ENCODE measurements at places on chromosomes 11 and 22.

GRCh38 chr11:36258730-36259360 lies 30.4 kb downstream of the COMMD9 start:
- DNase-seq, result peak; percentile 10

DNA sequence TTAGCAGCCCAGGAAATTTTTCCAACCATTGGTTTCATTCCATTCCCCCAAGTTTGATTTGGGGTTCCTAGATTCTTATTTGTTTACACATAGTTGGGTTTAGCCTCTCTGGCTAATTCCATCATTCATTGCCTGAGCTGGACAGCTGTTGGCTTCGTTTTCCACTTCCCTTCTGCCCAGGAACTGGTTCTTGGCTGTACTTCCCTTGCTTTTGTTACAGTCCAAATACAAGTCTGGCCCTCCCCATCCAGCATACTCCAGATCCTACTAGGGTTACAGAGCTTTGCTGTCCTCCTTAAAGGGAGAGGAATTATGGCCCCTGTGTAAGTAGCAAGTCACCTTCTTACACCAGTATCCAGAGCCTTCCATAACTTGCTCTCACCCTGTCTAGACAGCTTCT lies 356.3 kb downstream of the FAT3 start:
- DNase-seq, result no peak

DNA sequence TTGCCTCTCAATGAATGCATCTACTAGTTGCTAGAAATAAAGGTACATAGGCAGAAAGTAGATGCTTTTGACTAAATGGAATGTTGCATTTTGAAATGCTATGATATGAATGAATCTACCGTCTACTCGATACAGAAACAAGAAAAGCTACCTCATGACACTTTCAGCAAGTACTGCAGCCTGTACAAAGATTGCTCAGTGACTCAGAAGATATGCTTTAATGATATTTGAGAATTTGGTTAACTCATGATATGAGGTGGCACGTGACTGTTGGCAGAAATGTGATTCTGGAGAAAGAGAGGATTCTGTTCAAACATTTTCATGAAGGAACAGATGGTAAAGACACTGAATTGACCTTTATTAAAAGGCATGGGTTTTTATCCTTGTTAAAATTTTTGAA lies 76.0 kb downstream of the HSD17B12 start:
- no peak for DNase-seq

DNA sequence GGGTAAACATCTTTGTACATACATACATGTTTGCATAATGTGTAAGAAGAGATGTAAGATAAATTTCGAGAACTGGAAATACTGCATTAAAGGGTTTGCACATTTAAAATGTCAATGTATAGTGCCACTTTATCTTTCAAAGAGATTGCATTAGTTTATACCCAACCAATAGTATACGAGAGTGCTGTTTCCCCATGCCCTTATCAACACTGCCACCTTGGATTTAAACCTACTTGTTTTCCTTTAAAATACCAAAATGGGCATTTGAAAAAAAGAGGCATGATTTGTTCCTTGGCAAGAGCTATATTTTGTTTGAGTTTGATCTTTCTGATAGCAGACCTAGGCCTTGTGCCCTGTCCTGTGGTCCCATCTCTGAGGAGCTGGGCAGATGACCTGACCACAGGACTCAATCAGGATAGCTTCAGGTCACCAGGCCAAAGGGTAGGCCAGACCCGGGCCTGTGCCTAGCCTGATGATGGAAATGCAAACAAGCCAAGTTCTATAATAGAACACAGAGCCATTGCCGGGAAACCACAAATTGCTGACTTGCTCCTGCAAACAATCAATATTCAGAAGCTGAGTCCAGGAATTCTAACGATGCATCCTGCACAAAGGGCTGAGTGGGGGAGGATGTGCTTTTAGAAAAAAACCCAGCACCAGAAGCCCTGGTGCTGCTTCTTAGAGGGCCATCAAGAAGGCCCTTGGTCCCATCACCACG lies 16.9 kb upstream of the ALG8 start:
- DNase-seq, result no peak

GRCh38 chr22:21457023-21457787 lies 10.0 kb upstream of the TMEM191C start:
- no peak for DNase-seq

DNA sequence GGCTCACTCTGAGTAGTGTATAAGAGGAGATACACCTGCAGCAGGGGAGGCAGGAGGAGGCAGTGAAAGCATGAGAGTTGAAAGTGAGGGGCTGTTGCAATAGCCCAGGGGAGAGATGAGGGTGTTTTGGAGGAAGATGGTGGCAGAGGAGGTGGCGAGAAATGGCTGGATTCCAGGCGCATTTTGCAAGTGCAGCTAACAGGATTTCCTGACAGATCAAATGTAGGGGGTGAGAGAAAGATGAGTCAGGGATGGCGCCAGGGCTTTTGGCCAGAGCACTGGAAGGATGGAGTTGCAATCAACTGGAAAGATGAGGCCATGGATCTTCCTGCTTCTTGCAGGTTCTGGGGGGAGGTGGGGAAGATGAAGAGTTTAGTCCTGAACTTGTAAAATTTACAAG lies 16.8 kb upstream of the TSPAN18 start:
- no peak for DNase-seq

- DNase-seq, result no peak
Observed at GRCh38 chr22:39594411-39594810, 23.9 kb downstream of the CACNA1I start.

- no peak for DNase-seq
Observed at GRCh38 chr22:21030032-21030431, 2.3 kb downstream of the SLC7A4 start.

DNA sequence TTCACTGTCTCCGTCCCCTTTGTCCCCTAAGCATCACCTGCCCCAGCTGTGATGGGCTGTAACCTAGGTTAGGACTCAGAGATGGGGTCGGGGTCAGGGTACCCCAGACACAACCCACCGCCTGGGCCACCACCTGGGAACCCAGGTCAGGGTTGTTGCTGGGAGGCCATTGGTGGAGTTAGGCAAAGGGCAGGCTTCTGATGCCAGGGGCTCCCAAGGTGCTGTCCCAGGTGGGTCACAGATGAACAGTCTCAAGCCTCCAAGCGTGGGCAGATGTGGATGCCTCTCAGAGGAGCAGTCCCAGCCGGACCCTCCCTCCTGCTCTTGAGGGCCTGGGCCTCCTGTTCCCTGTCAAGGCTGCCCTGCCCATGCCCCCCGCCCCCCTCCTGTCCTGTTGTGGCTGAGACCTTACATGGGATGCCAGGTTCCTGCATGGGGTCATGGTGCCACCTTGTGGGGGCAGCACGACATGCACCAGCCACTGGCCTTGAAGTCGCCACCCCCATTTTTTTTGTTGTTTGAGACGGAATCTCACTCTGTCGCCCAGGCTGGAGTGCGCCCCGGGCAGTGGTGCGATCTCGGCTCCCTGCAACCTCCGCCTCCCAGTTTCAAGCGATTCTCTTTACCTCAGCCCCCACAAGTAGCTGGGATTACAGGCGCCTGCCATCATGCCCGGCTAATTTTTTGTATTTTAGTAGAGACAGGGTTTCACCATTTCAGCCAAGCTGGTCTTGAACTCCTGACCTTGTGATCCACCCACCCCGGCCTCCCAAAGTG lies 12.1 kb downstream of the GATD1 start:
- DNase-seq, result no peak

DNA sequence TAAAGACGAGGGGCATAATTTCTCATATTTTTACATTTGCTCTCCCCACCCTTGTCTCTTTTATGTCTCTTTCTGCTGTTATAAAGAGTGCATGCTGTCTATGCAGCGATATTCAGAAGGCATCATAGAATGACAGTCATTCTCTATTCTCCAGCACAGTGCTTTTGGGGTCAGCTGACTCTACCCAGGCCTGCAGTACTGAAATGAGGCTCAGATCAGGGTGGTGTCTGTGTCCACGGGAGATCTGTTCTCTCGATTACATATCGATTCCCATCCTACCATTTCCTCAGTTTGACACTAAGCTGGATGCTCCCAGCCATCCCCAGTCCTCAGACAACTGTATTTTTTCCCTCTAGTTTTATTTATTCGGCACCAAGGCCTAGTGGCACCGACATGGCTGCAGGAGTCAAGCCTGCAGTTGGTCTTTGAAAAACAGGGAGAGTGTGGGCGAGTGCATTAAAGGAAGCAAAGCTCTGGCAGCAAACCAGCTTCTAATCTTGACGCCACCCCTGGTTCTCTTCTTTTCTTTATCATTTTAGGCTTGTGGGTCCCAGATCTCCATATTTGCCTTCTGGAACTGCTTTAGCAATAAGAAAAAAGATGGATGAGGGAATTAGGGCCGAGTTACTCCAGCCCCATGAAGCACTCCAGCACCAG lies 71.6 kb upstream of the PICALM start:
- no peak for DNase-seq

GRCh38 chr11:134818516-134818915 lies 406.5 kb upstream of the B3GAT1 start:
- DNase-seq, result no peak

GRCh38 chr22:25148149-25148691 lies 51.4 kb upstream of the CRYBB3 start:
- DNase-seq, result no peak

DNA sequence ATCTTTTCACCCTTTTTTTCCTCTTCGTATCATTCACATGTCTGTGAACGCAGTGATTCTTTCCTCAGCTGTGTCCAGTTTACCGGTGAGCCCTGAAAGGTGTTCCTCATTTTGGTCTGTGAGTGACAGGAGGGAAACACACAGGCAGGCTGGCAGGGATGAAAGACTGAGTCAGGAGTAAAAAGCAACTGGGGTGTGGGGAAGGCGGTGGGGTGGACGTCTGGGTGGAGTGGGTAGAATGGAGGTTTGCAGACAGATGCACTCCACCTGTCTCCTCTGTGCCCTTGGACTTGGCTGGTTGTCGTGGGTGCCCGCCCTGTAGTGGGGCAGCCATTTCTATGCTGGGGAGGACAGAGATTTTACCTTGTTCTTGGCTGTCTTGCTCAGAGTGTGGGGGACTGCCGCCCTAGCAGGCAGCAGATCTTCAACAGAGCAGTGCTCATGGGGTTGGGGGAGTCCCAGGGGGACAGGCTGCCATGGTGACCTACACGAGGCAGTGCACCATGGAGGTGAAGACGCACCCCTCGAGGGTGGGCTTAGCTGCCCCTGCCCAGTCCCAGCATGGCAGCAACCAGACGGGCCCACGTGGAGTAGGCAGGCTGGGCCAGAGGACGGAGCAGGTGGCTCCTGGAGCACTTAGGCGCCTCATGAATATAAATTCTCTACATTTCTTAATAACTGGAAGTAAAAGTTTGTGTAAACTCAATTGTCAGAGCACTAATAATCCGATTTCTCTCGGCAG lies 603.7 kb downstream of the TBC1D22A start:
- no peak for DNase-seq

GRCh38 chr11:587546-587945 lies 11.3 kb downstream of the PHRF1 start:
- DNase-seq, result no peak

GRCh38 chr22:22817468-22818201 lies 70.0 kb upstream of the IGLL5 start:
- no peak for DNase-seq

DNA sequence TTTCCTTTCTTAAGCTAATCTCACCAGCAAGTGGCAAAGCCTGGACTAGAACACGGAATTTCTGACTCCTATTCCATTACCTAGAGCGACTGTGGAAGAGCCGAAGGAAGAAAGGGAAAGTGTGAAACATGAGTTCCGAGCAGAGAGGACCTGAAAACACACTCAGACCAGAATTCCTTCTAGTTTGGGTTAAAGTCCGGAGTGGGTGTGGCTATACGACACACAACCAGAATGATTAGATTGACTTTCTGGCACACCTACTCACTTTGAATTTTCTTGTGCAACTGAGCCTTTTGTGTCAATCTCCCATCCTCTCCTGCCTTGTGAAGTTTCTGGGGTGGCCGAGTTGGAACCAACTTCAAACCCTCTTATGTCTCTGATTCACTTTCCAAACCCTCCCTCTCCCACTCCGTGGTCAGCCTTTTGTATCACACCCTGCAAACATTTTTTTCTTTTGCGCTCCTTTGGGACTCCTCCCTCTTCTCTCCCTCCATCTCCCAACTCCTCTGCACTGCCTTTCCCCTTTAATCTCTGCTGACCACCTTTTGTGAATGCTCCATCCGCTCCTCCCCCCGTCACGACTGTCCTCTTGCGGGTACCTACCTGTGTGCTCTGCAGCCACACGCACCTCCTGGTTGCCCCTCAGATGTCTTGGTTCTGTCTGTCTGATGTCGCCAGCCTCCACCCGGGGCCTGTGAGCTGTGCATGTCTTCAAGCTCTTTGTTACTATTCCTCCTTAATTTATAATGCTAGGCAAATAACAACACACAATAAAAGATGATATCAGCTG lies 86.3 kb upstream of the BLID start:
- no peak for DNase-seq

- no peak for DNase-seq
Observed at GRCh38 chr11:57476757-57477506, 16.6 kb downstream of the RTN4RL2 start.

DNA sequence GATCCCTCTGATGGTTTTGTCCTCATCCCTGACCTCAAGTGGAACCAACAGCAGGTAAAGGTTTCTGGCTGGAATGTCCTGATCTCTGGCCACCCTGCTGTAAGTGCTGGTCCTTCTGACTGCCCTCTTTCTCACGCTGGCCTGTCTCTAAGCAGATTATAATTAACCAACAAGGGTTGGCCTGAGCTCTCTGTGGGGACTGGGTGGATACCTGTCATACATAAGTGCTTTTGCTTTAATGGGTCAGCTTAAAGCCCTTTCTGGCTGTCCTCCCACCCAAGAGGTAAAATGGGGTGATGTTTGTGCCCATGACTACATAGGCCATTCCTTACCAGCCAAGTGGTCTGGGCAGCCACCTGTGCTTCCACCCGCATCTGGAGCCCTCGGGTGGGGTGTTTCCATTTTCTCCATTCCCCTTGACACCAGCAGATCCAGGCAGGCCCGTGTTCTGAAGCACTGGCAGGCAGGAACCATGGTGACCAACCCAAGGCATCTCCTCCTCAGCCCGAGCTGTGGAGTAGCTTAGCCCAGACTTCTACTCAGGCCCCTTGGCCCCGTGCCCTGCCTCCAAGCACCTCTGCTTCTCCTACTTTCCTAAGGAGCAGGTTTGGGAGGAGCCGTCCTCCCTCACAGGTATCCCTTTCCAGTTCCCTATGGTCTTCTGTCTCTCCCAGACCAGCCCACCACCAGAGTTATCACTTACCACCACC lies 17.0 kb upstream of the ST3GAL4 start:
- DNase-seq, result no peak

DNA sequence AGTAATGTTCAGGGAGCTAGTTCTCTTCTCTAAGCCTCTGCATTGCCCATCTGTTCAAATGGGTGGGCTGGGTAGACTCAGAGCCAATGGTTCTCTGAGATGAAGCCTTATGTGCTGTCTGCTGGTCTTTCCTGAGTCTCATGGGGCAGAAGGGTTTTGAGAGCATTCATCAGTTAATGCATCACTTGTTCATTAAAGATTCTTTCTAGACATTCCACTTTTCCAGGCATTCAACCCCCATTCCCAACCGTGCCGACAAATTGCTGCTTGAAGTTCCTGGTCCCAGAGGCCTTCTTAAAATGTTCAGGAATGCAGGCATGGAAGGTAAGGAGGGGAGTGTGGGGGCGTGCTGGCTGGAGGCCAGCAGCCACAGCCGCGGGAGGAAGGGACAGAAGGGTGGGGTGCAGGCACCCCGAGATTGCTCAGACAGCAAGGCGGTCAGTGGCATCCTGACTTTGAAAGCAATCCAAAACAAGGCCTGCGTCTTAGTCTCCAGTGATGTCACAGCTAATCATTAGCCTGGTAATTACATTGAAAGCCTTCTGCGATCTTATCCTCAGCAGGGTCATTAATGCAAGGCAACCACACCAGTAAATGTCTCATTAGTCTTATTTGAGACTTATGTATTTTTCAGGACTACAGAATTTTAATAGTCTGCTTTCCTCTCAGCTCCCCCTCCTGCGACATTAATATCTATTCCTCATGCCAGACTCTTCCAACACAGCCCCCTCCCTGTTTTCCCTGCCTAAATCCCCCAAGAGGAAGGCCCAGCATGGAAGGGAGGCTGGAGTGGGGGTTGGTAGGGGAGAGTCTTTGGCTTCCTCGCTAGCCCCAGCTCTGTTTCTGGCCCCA lies 328.8 kb downstream of the MIAT start:
- DNase-seq, result peak; percentile 5

All from SK-N-MC (cell line).